ENCODE measurements at places on chromosomes 12 and 14.

DNA sequence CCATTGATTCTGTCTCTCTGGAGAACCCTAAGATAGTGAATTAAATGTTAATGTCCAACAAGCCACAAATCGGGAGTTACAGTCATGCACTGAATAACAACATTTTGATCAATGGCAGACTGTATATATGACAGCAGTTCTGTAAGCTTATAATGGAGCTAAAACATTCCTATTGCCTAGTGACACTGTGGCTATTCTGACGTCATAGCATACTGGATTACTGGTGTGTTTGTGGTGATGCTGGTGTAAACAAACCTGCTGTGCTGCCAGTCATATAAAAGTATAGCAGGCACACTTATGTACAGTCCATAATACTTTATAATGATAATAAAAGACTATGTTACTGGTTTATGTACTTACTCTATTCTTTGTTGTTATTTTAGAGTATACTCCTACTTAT lies 56.7 kb upstream of the BICD1 start:
- no peak for DNase-seq

DNA sequence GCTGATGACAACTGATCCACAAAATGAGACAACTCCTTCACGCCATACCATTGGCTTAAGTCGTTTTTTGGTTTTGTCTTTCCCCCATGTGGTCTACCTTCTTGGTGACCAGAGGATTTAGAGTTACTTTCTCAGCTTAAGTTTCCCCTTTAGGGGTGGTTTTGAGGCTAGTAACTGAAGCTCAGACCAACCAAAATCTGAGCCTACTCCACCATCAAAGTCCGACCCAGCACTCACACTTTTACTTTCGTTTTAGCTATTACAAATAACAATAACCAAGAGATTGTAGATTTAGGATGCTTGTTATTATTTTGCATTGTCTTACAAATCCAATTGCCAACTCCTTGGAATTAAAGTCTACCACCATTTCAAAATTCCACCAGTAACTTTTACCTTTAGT lies 130.6 kb upstream of the MDM1 start:
- DNase-seq, result no peak

DNA sequence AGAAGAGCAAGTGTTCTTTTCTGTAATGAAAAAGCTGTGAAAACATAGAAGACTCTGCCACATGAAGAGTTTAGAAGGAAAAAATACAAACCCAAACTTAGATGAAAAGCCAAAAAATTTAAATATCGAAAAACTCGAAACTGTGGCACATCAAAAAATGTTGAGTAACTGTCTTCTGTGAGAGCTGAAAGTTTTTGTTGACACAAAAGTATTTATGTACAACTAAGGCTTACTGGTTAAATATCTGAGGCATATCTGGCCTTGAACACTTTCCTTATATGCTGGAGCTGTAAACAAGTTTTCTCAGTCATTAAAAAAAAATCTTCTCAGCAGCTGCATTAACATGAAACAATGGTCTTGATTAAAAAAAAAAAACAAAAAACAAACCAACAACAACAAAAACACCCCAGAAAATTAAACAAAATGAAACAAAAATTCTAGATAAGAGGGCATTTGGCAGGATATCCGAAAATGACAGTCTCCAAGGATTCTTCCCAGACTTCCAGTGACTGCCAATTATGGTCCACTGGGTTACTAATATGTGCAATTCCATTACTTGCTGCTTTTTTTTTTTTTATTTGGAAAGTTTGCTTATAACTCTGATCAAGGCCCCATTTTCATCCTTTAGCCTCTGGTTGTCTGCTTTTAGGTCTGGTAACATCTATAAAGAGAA lies 84.7 kb upstream of the PAWR start:
- no peak for DNase-seq

- DNase-seq, result no peak
These were observed 9.0 kb upstream of the FKBP11 start for GRCh38 chr12:48934312-48934706.

Measured in esophagus muscularis mucosa (tissue), 4 donors.